Thoracic aorta (tissue), 2 donors: ENCODE measurements at places on chromosomes 5 and 9. TPM values are rescaled to one million over a fixed set of nuclear protein-coding genes. Genes with fewer than 3 reads are reported as not detected.

- no peak for DNase-seq
These were observed 36.0 kb downstream of the ANKRD33B start for GRCh38 chr5:10599862-10600284.

The CCNJL gene
- 3.0 TPM for total RNA-seq

The FGFR4 gene
- total RNA-seq: 1.6 TPM

- DNase-seq: no peak
These were observed 87.7 kb downstream of the PDE8B start for GRCh38 chr5:77298146-77298545.
